Esophagus muscularis mucosa (tissue), 4 donors: ENCODE measurements at places on chromosomes 4 and X. TPM values are rescaled to one million over a fixed set of nuclear protein-coding genes. Genes with fewer than 3 reads are reported as not detected.

- H3K27ac ChIP-seq, result no peak overlapping the region
- H3K36me3 ChIP-seq, result peaks cover 6% of the 10 kb centered on the region
- no peak for DNase-seq
Measured at GRCh38 chrX:70166601-70167590, 10.4 kb upstream of the DGAT2L6 start.

- peaks cover 4% of the 10 kb centered on the region for H3K4me1 ChIP-seq
- H3K27me3 ChIP-seq, result peaks cover 3% of the 10 kb centered on the region
- no peak for DNase-seq
- H3K36me3 ChIP-seq, result no peaks in the 10 kb centered on the region
- H3K4me3 ChIP-seq, result no peak overlapping the region
- no peak overlapping the region for H3K27ac ChIP-seq
Measured at GRCh38 chr4:42344309-42344708, 53.0 kb upstream of the SHISA3 start.

GRCh38 chrX:132092439-132093065, 35.3 kb downstream of the FRMD7 start:
- no peaks in the 10 kb centered on the region for H3K4me1 ChIP-seq
- no peaks in the 10 kb centered on the region for H3K27me3 ChIP-seq
- no peak overlapping the region for H3K4me3 ChIP-seq
- H3K27ac ChIP-seq, result no peak overlapping the region

- H3K27me3 ChIP-seq, result no peaks in the 10 kb centered on the region
- peaks cover 31% of the 10 kb centered on the region for H3K36me3 ChIP-seq
- no peak overlapping the region for H3K4me3 ChIP-seq
- no peak for DNase-seq
- H3K4me1 ChIP-seq, result peaks cover 9% of the 10 kb centered on the region
Measured at GRCh38 chrX:68842781-68843581, 14.2 kb downstream of the EFNB1 start.

GRCh38 chrX:144709841-144710240, 537.5 kb upstream of the SPANXN1 start:
- H3K4me3 ChIP-seq, result no peak overlapping the region
- no peaks in the 10 kb centered on the region for H3K4me1 ChIP-seq
- no peak for DNase-seq
- H3K27me3 ChIP-seq, result no peaks in the 10 kb centered on the region
- H3K36me3 ChIP-seq, result no peaks in the 10 kb centered on the region
- no peak overlapping the region for H3K27ac ChIP-seq

DNA sequence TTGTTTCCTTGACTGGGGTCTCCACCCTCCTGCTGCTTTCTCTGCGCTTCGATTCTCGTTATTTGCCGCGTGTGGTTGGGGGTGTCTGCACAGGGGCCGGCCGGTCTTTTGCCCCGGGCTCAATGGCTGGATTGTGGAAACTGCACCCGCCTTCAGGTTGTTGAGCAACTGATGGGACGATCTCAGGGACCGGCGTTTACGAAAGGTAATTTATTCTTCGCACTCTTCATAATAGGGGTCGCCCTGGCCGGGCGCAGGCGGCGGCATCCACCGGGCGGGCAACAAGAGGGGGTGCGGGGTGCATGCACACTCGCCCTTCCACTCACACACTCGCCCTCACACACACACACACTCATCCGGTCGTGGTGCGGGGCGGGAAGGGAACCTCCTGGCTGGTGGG, 1.4 kb downstream of the ADGRL3 start:
- H3K27me3 ChIP-seq, result peaks cover 44% of the 10 kb centered on the region
- peak overlapping the region; percentile 38 for H3K27ac ChIP-seq
- H3K36me3 ChIP-seq, result no peaks in the 10 kb centered on the region

GRCh38 chr4:7816771-7817170, 122.9 kb downstream of the AFAP1 start:
- H3K27me3 ChIP-seq, result no peaks in the 10 kb centered on the region
- H3K36me3 ChIP-seq, result peaks cover 44% of the 10 kb centered on the region
- H3K4me3 ChIP-seq, result no peak overlapping the region
- no peak for DNase-seq
- peaks cover 68% of the 10 kb centered on the region for H3K4me1 ChIP-seq

DNA sequence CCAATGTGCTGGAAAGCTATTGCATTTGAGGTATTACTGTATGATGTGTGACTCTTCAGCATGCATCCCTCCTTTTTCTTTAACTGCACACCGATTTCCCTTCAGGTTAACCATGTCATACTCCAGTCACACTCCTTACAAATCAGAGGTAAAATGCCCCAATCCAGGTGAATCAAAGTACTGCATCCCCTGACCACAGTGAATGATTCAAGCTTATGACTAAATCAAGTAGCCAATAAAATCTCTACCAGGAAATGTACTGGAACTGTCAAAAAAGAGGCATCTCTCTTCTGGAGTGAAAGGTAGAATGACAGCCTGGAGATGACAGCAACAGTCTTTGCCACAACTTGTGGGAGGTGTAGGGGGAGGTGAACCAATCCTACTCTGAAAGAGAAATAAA, 10.4 kb downstream of the ADAMTS3 start:
- no peak overlapping the region for H3K27ac ChIP-seq
- H3K4me3 ChIP-seq, result no peak overlapping the region
- no peaks in the 10 kb centered on the region for H3K36me3 ChIP-seq
- H3K27me3 ChIP-seq, result no peaks in the 10 kb centered on the region
- no peaks in the 10 kb centered on the region for H3K4me1 ChIP-seq

AMTN gene
- total RNA-seq, result not detected

TMEM255A gene
- 4.5 TPM for total RNA-seq
